HEK293T (cell line): ENCODE measurements at places on chromosomes 1 and 21.

DNA sequence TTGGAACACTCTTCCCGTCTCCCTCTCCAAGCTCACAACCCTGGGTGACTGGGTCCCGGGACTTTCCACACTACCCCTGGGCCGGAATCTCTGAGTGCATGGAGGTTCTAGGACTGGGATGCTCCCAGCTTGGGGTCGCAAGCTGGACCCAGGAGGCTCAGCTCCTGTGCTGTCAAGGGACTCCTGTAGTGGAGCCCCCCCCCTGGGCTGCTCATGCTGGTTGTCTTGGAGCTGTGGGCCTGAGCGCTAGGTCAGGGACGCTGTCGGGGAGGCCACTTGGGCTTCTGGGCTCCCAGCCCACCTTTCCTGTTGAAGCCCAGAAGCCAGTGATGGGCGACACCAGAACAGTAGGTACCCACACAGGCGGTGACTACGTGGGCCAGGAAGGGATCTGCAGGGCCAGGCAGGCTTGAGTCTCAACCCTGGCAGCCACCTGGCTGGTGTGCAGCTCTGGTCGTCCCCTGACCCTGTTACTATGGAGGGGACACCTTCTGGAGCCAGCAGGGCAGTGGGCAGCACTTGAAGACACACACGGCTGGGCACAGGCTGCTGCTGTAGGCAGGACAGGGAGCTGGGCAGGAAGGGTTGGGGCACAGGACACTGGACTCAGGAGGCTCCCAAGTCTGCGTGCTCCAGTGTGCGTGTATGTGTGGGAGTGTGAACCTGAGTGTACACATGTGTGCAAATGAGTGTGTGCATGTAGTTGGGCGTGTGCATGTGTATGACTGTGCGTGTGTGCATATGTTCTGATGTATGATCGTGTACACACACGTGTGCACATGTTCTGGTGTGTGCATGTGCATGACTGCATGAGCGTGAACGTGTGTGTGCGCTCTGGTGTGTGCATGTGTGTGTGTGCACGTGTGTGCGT lies 3.0 kb downstream of the MMEL1 start:
- no peak for DNase-seq

- no peak for DNase-seq
Measured at GRCh38 chr1:36748466-36748865, 265.8 kb upstream of the CSF3R start.

DNA sequence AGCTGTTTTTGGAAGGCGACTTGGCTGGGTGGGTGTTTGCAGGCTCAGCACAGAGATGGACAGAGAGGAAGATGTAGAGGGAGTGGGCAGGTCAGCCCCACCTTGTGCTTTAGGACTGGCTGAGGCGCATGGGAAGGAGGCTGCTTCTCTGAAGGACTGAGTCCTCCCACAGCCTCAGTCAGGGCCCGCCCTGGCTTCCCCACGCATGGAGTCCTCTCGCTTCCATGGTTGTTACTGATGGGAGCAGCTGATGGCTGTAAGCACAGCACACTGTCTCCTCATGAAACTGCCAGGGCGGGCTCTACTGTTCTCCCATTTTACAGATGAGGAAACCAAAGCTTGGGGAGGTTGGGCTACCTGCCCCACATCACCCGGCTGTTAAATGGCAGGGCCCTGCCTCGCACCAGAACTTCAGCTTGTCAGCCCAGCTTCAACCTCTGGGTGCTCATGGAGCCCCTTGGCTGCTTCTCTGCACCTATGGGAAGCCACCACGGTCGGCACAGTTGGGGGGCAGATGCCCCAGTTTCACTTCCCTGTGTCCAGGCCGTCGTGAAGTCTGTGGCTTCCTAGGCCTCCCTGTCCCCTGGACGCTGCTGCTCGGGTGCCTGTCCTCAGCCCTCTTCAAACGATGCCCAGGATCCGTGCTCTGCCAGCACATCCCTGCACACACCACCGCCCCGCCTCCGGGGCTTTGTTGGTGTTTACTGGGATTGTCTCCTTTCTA lies 2.4 kb downstream of the TMEM201 start:
- DNase-seq, result no peak

GRCh38 chr1:203640723-203641502 lies 14.3 kb downstream of the ATP2B4 start:
- no peak for DNase-seq

DNA sequence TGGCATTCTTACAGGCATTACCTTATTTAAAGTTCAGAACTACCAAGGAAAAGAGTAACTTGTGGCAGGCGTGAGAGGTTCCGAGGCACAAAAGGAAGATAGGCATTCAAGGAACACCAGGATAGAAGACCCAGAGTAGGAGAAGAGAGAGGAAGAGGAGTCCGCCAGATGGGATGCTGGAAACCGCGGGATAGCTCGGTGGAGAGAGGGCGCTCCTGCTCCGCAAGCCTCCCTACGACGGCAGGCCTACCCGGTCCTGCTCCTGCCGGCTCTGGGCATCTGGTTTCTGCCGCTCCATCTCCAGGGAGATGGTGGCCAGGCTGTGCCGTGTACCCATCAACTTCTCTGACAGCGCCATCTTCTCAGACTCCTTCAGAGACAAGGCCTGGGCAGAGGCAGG lies 5.4 kb upstream of the NBPF1 start:
- DNase-seq, result no peak

DNA sequence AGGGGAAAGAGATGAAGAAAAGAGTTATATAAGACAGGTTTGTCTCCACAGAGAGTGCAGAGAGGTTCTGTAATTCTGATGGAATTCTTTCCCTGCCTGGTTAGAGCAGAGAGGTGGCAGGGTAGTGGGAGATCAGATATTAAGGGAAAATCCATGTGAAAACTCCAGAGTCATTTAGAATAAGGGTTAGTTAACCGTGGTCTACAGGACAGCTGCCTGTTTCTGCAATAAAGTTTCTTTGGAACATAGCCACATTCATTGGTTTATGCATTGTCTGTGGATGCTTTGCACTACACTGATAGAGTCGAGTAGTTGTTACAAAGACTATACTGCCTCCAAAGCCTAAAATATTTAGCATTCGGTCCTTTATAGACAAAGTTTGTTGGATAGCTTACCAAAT lies 55.6 kb downstream of the LRRC8D start:
- no peak for DNase-seq

DNA sequence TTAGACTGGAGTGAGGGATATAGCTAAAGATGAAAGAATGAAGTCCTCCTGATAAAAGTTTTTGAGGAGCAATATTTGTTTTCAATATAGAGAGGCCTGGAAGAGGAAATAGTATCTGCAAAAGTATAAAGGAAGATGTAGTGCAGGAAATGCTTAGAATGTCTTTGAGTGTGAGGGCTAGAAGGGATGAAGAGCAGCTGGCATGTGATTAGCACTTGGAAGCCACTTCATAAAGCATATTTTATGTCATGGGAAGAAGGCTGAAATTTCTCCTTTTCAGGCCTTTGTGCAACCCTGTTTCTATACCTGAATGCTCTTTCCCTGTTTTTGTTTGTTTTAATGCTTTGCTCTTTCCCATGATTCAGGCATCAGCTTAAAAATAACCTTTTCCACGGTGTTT lies 323.3 kb upstream of the DEPDC1 start:
- no peak for DNase-seq

GRCh38 chr1:79373481-79374125 lies 367.1 kb upstream of the ADGRL4 start:
- no peak for DNase-seq

DNA sequence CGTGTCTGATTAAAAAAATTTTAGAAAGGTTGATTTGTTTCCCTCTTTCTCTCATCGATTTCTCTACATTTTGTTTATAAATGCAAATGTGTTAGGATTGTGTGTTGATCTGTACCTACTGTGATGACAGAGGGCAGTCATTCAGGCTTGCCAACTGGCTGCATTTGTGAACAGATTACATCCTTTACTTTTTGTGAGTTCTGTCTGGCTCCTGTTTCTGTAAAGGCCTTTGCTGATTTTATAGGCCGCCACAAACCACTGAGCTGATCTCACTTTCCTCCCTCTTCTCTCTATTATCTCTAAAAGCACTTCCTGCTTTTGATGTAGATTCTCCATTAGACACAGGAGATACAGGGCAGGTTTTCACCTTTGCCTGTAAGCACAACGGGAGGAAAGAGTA lies 106.8 kb downstream of the ESRRG start:
- DNase-seq, result no peak

GRCh38 chr1:174799136-174799479 lies 200.6 kb upstream of the CACYBP start:
- no peak for DNase-seq

- DNase-seq, result no peak
Measured at GRCh38 chr1:11098931-11099309, 749 bp downstream of the EXOSC10 start.

DNA sequence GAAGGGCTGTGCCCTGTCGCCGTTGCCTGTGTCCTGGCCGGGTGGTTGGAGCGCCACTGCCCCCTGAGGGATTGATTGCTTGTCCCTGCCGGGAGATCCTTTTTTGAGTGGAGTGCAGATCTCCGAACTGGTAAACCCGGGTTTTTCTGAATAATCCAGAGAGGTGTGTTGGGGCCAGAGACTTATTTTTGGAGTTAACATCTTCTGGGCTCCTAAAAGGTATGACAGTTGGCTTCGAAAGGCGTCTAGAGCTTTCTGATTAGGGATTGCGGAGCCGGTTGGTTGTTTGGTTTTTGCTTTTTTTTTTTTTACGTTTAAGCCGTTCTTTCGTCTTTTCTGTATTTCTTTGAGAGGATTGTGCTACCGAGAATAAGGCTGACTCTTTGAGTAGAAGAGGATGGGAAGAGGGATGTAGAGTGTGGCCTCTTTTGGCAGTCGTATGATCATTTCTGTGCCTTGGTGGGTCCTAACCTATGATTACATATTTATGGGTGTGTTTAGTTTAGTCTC lies 756 bp downstream of the RLF start:
- no peak for DNase-seq

- no peak for DNase-seq
Measured at GRCh38 chr1:184407816-184408510, 21.1 kb downstream of the C1orf21 start.

GRCh38 chr1:153937331-153937730 lies 9.2 kb downstream of the DENND4B start:
- no peak for DNase-seq

DNA sequence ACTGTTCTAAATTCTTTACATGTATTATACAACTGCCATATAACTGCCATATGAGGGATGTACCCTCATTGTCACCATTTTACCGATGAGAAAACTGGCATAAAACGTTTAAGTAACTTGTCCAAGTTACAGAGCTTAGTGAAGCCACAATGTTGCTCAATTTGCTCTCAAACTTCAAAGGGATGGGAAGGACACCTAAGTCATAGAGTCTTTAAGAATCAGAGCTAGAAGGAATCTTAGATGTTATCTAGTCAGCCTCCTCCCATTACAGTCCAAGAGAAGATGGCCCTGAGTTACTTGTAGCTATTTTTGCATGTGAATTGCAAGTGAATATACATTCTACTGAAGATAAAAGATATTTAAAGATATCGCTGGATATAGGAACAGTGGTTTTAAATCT lies 31.7 kb downstream of the SELL start:
- DNase-seq, result no peak

- DNase-seq, result peak; percentile 37
Measured at GRCh38 chr1:147771226-147772125, 11.1 kb upstream of the GJA5 start.

GRCh38 chr1:53964109-53964508 lies 18.0 kb downstream of the LRRC42 start:
- no peak for DNase-seq

DNA sequence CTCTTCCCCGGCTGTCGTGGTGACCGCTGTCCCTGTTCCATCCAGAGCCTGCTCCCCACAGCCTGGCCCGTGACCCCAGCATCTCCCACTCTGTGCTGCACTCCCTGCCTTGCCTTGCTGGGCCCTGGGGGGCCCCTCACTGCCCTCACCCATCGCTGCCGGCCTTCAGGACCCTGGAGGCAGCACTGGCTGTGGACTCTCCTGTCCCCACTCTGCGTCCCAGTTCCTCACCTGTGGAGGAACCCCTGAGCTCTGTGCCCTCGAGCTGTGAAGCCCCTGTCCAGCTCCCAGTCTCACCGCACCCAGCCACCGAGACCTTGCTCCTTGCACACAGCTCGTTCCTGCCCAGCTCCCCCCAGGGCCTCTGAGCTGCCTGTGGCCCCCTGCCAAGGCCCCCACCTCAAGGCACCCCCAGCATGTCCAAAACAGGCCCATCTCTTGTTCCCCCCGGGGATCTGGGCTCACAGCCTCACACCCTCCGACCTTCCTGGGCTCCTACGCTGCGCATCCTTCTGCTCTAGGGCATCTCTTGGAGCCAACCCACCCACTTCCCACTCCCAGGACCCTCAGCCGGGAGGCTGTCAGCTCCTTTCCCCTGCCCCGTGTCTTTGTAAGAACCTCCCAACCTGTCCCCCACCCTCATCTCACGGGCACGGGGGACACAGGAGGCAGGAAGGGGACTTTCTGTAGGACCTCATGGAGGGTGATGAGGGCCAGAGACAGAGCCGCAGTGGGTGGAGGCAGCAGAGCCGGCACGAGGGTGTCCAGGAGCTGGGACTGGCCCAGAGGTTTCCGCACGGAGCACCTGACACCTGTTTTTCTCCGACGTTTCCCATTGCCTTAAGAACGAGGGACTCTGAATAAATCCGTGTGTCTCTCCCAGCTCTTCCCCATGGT lies 109.3 kb downstream of the WDR4 start:
- no peak for DNase-seq

- DNase-seq, result no peak
Measured at GRCh38 chr1:59733443-59734141, 81.2 kb upstream of the HOOK1 start.

DNA sequence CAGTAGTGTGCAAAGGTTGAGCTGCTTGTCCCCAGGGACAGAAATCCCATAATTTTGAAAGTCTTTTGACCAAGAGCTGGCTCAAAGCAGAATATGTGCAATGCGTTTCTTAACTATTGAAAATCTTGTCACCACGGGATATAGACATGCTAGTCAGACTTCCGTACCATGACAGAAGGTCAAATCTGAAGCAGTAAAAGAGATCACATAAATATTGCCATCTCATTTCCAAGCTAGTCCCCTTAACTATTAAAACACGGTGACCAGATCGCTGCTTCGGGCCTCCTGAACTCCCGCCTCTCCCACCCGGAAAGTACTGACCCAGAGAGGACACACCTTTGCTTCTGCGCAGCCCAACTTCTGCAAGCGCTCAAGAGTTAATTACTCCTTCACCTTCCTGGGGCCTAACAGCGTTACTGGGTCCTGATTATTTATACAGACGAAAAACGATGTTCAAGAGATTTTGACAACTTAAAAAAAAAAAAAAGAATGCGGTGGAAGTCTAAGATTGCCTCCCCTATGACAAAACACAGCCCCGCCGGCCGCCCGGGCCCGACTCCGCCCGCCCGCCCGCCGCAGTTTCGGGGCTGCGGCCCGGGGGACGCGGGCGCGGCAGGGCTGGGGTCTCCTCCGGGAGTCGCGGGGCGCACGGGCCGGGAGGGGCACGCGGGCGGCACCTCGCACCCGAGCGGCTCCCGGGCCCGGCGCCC lies 692 bp downstream of the SORT1 start:
- DNase-seq, result no peak

DNA sequence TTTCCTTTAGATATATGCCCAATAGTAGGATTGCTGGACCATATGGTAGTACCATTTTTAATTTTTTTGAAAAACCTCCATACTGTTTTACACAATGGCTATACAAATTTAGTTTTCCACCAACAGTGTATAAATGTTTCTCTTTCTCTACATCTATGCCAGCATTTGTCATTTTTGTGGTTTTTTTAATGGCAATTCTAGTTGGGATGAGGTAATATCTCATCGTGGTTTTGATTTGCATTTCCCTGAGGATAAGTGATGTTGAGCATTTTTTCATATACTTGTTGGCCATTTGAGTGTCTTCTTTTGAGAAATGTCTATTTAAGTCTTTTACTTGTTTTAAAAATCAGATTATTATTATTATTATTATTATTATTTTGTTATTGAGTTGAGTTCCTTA lies 35.5 kb downstream of the PLA2G4A start:
- no peak for DNase-seq
